Activated B cell treated with CpG ODN at 0.5 μM for 24 hours (primary cell): ENCODE measurements at places on chromosomes 1 and 21.

DNA sequence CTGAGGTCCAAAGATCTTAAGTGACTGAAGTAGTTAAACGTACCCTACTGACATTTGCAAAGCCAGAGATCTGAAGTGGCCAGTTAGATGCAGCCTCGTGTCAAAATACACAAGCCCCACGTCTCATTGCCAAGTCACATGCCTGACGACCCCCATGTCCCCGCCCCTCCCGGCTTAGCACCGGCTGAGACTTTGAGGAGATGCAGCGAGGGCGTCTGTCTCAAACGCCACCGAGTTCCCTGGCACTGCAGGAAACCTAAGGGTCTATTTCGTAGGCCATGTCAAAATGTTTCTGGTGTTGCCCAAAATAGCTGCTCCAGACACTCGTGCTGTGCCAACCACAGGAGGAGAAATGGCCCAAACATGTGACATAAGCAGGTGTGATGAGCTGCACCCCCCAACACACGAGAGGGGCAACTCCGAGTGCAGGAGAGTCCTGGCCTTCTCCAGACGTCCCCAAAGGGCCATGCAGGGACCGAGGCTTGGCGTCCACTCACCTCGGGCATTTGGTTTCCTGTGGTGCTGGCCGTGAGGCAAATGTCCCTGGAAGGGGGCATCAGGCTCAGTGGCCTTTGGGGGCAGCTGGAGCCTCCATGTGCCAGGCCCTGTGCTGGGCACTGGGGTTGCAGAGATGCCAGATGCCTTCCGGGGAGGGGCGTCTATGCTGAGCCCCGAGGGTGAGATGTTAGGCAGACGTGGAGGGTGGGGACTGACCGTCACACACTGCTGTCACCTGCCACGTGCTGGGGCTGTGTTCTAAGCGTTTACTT lies 67.0 kb downstream of the MATN1 start:
- no peak overlapping the region for H3K4me3 ChIP-seq
- DNase-seq: no peak
- peaks cover 12% of the 10 kb centered on the region for H3K27me3 ChIP-seq
- H3K36me3 ChIP-seq: no peaks in the 10 kb centered on the region
- H3K4me1 ChIP-seq: no peaks in the 10 kb centered on the region

- no peak overlapping the region for H3K4me3 ChIP-seq
- no peaks in the 10 kb centered on the region for H3K36me3 ChIP-seq
- DNase-seq: no peak
- H3K4me1 ChIP-seq: no peaks in the 10 kb centered on the region
Measured at GRCh38 chr1:217149791-217150190, 426.6 kb upstream of the ESRRG start.

DNA sequence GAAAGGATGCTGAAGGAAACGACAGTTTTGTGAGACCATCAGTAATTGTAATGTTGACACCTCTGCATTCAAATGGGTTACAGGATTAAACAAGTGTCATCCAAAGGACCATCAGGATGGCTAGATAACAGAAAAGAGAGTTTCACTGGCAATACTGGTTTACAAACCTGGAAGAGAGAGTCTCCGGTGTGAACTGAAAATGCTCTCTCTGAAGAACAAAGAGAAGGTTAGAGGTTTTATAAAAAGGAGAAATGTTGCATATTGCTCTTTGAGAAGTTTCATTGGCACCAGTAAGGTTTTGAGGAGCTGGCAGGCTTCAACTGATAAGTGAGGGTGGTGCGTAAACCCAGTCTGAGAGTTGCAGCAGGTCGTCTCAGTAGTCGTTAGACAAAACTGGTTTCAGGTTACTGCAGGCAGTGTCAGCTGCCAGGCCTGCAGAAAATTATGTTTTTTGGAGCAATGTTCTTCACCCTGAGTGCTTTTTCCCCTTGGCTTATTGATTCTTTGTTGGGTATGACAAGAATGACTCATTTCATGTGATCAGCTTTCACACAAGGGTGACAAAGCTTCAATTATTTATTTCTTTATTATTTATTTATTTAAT lies 42.2 kb downstream of the KCNK1 start:
- H3K4me1 ChIP-seq: no peaks in the 10 kb centered on the region
- H3K36me3 ChIP-seq: no peaks in the 10 kb centered on the region
- no peak overlapping the region for H3K4me3 ChIP-seq
- H3K27me3 ChIP-seq: no peaks in the 10 kb centered on the region
- no peak for DNase-seq

GRCh38 chr1:116986421-116987255 lies 14.9 kb upstream of the CD101 start:
- H3K27ac ChIP-seq: no peak overlapping the region
- no peak overlapping the region for H3K4me3 ChIP-seq

DNA sequence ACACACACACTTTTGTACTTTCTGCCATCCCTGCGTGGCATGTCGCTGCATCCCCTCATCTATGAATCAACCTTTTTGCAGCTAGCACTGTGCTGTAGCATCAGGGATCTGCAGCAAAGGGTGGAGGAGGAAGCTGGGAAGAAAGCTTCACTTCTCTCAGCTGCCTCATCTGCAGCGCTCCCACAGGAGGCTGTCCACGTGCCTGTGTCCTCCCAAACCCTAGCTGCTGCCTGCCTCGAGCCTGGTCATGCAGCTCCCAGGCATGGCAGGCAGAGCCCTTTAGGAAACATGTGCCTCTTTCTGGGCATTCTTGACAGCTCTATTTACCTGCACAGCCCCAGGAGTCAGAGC lies 262.1 kb upstream of the SGIP1 start:
- no peaks in the 10 kb centered on the region for H3K36me3 ChIP-seq
- peaks cover 56% of the 10 kb centered on the region for H3K4me1 ChIP-seq
- no peak overlapping the region for H3K4me3 ChIP-seq
- H3K27me3 ChIP-seq: no peaks in the 10 kb centered on the region
- DNase-seq: no peak

GRCh38 chr1:9275567-9276034 lies 17.1 kb upstream of the SPSB1 start:
- peaks cover 7% of the 10 kb centered on the region for H3K36me3 ChIP-seq
- peaks cover 6% of the 10 kb centered on the region for H3K27me3 ChIP-seq
- no peak overlapping the region for H3K4me3 ChIP-seq
- no peak for DNase-seq
- H3K4me1 ChIP-seq: peaks cover 9% of the 10 kb centered on the region
